CD4-positive, alpha-beta T cell (primary cell): ENCODE measurements at places on chromosomes 6 and 20.

DNA sequence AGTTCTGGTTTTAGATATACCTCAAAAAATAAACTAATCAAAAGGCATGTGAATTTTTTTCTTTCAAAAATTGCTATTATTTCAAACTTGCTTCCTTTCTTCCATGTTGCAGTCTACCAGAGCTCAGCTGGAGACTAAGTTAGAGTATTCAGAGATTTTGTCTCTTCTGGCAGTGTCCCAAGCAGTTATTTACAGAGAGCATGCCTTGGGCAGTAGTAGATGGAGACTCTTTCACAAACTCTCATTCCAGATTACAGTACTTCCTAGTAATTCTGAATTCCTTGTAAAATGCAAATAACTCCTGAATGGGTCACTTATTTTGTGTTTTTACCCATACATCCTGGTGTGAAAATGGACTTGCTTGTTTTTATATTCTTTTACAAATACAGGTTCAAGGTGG, 703.4 kb downstream of the EPHA7 start:
- no peak overlapping the region for H3K4me3 ChIP-seq
- no peaks in the 10 kb centered on the region for H3K4me1 ChIP-seq
- DNase-seq = no peak
- H3K36me3 ChIP-seq = no peaks in the 10 kb centered on the region
- H3K27ac ChIP-seq = no peak overlapping the region

DNA sequence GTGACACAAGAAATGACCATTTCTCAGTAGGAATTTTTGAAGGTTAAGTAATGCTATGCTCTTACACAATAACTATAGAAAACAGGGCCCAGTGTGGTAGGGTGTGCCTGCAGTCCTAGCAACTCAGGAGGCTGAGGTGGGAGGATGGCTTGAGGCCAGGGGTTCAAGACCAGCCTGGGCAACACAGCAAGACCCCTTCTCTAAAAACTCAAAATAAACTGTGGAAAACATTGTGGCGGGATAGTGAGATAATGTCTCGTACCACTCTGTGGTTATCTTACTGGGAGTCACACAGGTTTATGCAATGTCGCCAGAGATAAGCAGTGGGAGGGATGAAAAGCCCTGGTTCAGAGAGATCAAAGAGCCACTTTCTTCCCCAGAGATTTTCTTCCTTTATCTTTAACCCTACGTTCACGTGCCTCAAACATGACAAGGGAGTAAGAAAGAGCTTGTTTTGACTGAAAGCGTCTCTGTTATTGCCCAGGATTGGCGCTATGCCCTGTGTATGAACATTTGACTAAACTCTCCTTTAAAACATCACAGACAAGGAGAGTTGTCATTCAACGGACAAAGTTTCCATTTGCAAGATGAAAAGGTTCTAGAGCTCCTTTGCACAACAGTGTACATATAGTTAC, 13.9 kb downstream of the GCM1 start:
- no peak for DNase-seq
- H3K4me1 ChIP-seq = no peaks in the 10 kb centered on the region
- no peak overlapping the region for H3K27ac ChIP-seq
- H3K4me3 ChIP-seq = no peak overlapping the region

- peaks cover 52% of the 10 kb centered on the region for H3K36me3 ChIP-seq
- DNase-seq = no peak
- no peaks in the 10 kb centered on the region for H3K4me1 ChIP-seq
These were observed 28.4 kb upstream of the ADRM1 start for GRCh38 chr20:62274332-62274950.

DNA sequence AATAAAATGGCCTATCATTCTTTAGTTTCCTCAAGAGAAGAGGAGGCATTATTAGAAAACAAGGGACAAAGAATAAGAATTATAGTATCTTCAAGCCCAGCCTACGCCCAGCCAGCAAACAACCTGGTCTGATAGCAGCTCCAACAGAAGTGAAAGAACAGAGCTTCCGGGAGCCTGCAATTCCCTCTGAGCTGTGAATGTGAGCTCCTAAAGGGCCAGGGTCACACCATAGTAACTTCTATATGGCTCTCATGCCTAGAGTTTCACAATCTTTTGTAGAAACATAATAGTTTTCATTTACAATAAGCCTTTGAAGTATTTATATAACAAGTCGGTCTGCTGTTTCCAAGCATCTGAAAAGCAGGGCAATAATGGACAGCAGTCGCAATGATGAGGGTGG, 116.5 kb downstream of the SMLR1 start:
- no peak overlapping the region for H3K4me3 ChIP-seq
- H3K27me3 ChIP-seq = no peaks in the 10 kb centered on the region
- no peaks in the 10 kb centered on the region for H3K36me3 ChIP-seq
- no peaks in the 10 kb centered on the region for H3K4me1 ChIP-seq

DNA sequence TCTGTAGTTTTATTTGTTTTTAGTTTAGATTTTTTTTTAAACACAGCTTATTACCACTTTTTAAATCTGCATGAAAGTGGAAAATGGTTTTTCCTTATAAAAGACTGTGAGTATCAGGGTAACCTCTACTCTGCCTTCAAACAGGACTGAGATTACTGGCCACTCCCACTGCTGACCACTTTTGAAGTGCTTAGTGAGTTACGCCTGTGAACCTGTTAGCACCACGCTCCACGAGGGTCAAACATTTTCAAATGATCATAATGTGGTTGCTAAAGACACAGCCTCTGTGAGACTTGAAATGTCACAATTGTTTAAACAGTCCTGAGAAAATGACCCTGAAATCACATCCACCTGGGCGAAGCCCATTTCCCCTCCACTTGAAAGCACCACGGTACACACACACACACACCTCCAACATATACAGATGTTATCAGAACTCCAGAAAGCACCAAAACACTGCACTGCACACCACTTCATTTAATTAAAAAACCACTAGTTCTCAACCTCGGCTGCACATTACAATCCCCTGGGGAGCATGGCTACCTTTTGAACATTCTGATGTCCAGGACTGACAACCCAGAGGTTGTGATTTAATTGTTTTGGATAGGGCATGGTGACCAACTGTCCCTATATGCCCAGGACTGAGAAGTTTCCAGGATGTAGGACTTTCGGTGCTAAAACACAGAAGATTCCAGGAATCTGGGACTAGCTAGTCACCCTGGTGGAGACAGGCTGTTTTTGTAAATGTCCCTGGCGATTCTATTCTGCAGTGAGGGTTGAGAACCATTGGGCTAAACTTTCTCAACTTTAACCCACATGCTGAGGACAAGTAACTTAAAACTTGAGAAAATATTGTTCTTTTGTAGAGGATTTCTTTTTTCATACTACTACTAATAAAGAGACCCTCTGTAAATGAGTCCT, 176.4 kb upstream of the MYLIP start:
- no peaks in the 10 kb centered on the region for H3K27me3 ChIP-seq
- no peak overlapping the region for H3K27ac ChIP-seq
- DNase-seq = no peak
- no peaks in the 10 kb centered on the region for H3K36me3 ChIP-seq

GRCh38 chr6:168383062-168383854, 57.7 kb upstream of the SMOC2 start:
- no peaks in the 10 kb centered on the region for H3K36me3 ChIP-seq
- DNase-seq = no peak
- no peak overlapping the region for H3K27ac ChIP-seq
- no peak overlapping the region for H3K4me3 ChIP-seq
- H3K4me1 ChIP-seq = no peaks in the 10 kb centered on the region

GRCh38 chr6:219641-220198, 72.6 kb upstream of the DUSP22 start:
- H3K27ac ChIP-seq = no peak overlapping the region
- H3K4me3 ChIP-seq = no peak overlapping the region
- H3K27me3 ChIP-seq = no peaks in the 10 kb centered on the region
- peaks cover 26% of the 10 kb centered on the region for H3K4me1 ChIP-seq
- DNase-seq = peak; percentile 22

GRCh38 chr20:46512943-46513844, at the start of gene ZNF334:
Gene ZNF334, minus strand, starts transcription at chr20:46513559. Its CDS starts 1,457 bp downstream, at chr20:46512102.
- H3K27ac ChIP-seq = no peak within 1 kb of the TSS
- H3K4me3 ChIP-seq = peak within 1 kb of the TSS; percentile 53
- H3K4me1 ChIP-seq = peaks cover 6% of the 10 kb centered on the region
- no peaks in the 10 kb centered on the region for H3K36me3 ChIP-seq
- H3K27me3 ChIP-seq = peaks cover 39% of the 10 kb centered on the region

GRCh38 chr6:108580646-108581045, 19.9 kb downstream of the FOXO3 start:
- no peaks in the 10 kb centered on the region for H3K27me3 ChIP-seq
- peaks cover 3% of the 10 kb centered on the region for H3K36me3 ChIP-seq
- H3K4me3 ChIP-seq = no peak overlapping the region
- DNase-seq = no peak

- H3K4me3 ChIP-seq = no peak overlapping the region
- H3K27me3 ChIP-seq = peaks cover 99% of the 10 kb centered on the region
- DNase-seq = no peak
- peaks cover 14% of the 10 kb centered on the region for H3K4me1 ChIP-seq
These were observed 5.1 kb upstream of the TFAP2A start for GRCh38 chr6:10419749-10420545.

GRCh38 chr6:39301606-39302005, 12.6 kb downstream of the KCNK17 start:
- peaks cover 9% of the 10 kb centered on the region for H3K4me1 ChIP-seq
- H3K36me3 ChIP-seq = no peaks in the 10 kb centered on the region
- H3K4me3 ChIP-seq = no peak overlapping the region

- no peak for DNase-seq
- no peak overlapping the region for H3K4me3 ChIP-seq
- H3K27me3 ChIP-seq = no peaks in the 10 kb centered on the region
- H3K36me3 ChIP-seq = no peaks in the 10 kb centered on the region
These were observed 60.3 kb downstream of the ADGRG6 start for GRCh38 chr6:142361779-142362750.

- no peak for DNase-seq
- no peaks in the 10 kb centered on the region for H3K27me3 ChIP-seq
- H3K27ac ChIP-seq = no peak overlapping the region
- H3K4me3 ChIP-seq = no peak overlapping the region
These were observed 60.7 kb upstream of the SMLR1 start for GRCh38 chr6:130766239-130767144.

DNA sequence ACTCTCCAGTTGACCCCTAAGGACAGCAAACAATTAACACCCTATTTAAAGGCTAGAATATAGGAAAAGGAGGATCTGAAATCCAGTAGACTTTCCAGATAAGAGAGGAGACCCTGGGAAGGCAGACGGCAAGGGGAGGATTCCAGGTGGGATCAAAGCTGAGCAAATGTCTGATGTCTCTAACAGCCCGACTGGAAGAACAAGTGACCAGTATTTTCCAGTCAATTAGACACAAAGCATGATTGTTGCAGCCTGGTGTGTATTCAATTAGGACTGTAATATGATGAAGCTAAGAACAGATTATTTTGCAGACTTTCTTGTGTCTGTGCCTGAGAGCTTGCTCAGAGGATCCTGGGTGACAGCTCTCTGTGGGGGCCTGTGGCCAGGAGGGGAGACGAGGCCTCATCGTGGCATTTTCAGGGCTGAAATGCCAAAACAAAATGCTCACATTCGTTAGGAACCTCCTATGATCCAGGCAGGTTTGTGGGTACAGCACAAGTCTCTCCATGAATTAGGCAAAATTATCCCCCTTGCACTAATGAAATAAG, 471.8 kb upstream of the AGPAT4 start:
- no peaks in the 10 kb centered on the region for H3K36me3 ChIP-seq
- DNase-seq = no peak
- H3K4me1 ChIP-seq = no peaks in the 10 kb centered on the region
- H3K27ac ChIP-seq = no peak overlapping the region
- no peaks in the 10 kb centered on the region for H3K27me3 ChIP-seq
- H3K4me3 ChIP-seq = no peak overlapping the region

GRCh38 chr6:144646093-144647056, 361.2 kb downstream of the UTRN start:
- no peaks in the 10 kb centered on the region for H3K4me1 ChIP-seq
- no peak for DNase-seq
- H3K27me3 ChIP-seq = no peaks in the 10 kb centered on the region
- no peaks in the 10 kb centered on the region for H3K36me3 ChIP-seq
- no peak overlapping the region for H3K27ac ChIP-seq
- H3K4me3 ChIP-seq = no peak overlapping the region

GRCh38 chr6:14085176-14085787, 32.3 kb upstream of the CD83 start:
- no peaks in the 10 kb centered on the region for H3K4me1 ChIP-seq
- no peak overlapping the region for H3K4me3 ChIP-seq
- H3K36me3 ChIP-seq = no peaks in the 10 kb centered on the region
- no peak overlapping the region for H3K27ac ChIP-seq

GRCh38 chr20:11499101-11499634, 418.5 kb upstream of the BTBD3 start:
- no peaks in the 10 kb centered on the region for H3K36me3 ChIP-seq
- no peaks in the 10 kb centered on the region for H3K27me3 ChIP-seq
- H3K27ac ChIP-seq = no peak overlapping the region
- H3K4me3 ChIP-seq = no peak overlapping the region

GRCh38 chr6:53347250-53347920, 1.4 kb downstream of the ELOVL5 start:
- H3K36me3 ChIP-seq = no peaks in the 10 kb centered on the region
- H3K4me1 ChIP-seq = peaks cover 39% of the 10 kb centered on the region
- H3K4me3 ChIP-seq = peak overlapping the region; percentile 91
- H3K27me3 ChIP-seq = no peaks in the 10 kb centered on the region

- H3K27ac ChIP-seq = no peak overlapping the region
- no peak for DNase-seq
- H3K4me1 ChIP-seq = peaks cover 2% of the 10 kb centered on the region
- H3K27me3 ChIP-seq = no peaks in the 10 kb centered on the region
- H3K4me3 ChIP-seq = no peak overlapping the region
These were observed 3.9 kb upstream of the CST9 start for GRCh38 chr20:23609486-23610109.

DNA sequence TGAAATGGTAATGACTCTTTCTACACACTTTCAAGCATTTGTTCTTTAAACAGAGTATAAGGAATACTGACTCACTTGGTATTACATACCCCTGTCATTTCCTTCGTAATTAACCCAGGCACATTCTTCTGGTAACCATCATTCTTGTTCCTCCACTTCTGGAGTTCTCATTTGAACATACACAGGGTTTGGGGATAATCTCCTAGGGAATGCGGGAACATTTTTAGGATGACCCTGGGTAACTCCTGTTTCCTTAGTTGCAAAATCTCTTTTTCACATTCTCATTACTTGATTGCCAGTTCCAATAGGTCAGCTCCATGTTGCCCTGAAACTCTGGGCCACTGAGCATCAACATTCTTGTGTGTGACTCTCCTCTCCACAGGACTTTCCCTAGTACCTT, 51.5 kb upstream of the E2F3 start:
- H3K4me3 ChIP-seq = no peak overlapping the region
- DNase-seq = no peak
- no peaks in the 10 kb centered on the region for H3K27me3 ChIP-seq
- H3K4me1 ChIP-seq = no peaks in the 10 kb centered on the region
